ENCODE measurements at places on chromosomes 16 and 17. TPM values are rescaled to one million over a fixed set of nuclear protein-coding genes. Genes with fewer than 3 reads are reported as not detected.

NEUROD2 gene
- not detected for total RNA-seq

GRCh38 chr16:66845791-66846221 lies 1.6 kb downstream of the CA7 start:
- DNase-seq = no peak

DNA sequence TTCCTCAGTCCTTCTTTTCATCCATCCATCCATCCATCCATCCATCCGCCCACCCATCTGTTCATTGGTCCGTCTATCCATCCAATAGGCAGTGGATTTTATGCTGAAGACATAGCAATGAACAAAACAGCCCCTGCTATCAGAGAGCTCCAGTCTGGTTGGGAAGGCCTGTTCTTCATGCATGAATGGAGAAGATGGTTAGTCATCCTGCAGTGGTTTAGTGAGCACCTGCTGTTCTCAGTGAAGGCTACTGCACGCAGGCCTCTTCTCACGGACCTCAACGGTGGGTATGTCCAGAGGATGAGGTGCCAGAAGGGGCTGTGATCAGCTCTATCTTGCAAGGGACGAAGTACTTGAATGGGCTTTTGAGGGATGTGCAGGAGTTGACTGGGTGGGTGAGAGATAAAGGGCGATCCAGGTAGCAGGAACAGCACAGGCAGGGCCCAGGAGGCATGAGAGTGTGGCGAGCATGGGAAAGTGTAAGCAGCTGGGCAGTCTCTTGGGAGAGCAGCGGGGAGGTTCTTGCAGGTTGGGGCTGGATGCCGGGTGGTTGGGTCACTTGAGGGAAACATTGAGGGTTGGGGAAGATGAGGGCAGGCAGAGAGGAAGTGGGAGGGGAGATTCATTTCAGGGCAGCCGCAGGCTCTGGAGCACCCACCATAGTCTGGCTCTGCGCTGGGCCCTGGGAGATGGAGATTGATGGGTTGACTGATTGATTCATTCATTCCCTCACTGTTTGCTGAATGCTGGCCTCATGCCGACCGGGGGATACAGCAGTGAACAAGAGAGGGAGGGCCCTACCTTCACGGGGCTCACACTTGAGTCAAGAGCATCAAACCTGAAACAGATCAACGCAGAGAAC lies 115.0 kb upstream of the CIBAR2 start:
- no peak for DNase-seq

GRCh38 chr17:43359469-43360110 lies 39.2 kb upstream of the ARL4D start:
- no peak for DNase-seq

DNA sequence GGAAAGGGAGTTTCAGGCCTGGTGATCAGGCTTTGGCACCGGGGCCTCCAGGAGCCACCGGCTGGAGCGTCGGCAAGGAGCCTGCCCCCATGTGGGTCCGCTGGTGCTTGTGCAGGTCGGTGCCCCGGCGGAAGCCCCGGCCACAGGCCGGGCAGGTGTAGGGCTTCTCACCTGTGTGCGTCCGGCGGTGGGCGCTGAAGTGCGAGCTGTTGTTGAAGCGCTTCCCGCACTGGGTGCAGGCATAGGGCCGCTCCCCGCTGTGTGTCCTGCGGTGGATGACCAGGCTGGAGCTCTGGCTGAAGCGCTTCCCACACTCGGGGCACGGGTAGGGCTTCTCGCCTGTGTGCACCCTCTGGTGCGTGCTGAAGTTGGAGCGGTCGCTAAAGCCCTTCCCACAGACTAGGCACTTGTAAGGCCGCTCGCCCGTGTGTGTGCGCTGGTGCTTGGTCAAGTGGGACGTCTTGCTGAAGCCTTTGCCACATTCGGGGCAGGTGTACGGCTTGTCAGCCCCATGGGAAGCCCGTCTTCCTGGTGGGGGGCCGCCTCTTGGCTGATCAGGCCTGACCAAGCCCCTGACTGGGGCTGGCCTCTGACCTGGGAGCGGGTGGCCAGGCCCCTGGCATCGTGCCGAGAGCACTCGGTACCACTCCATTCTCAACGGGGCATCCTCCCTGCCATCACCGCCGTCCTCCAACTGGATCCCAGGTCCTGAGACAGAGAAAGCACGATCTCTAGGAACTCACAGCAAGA lies 14.4 kb downstream of the ZNF500 start:
- no peak for DNase-seq

ST6GALNAC1 gene
- 4.4 TPM for total RNA-seq

DNA sequence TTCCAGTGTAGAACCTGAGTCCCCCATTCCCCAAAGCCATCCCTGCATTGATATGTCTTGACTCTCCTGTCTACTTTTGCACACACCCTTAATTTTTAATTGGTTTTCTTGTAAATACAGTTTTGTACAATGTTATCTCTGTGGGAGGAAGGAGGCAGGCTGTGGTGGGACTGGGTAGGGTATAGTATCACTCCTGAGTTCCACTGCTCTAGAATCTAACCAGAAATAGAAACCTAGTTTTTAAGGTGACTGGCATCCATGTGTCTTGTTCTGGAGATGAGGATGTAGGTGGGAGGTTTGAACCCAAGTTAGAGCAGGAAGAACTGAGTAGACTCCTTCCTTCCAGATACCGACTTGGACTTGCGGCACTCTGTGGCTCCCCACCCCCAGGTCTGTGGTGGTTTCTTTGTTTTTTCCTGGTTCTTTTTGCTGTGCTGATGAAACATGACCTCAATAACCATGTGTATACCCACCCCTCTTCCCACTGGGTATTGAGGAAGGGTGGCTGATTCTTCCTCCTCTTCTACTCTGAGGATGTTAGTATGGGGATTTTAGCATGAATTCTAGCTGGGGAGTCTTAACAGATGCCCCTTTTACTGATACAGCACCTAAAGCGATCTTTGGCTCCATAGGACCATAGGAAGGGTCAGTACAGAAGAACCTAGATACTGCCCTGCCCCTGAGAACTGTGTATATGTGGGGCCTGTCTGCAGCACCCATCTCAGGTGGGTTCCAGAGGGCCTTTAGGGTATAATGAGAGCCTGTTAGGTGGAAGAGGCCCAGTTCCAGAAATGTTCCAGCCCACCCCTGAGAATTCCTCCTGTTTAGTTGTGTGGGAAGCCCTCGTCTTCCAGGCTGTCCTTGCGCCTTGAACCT lies 48.7 kb downstream of the SF3B3 start:
- DNase-seq = no peak

CYGB gene
- total RNA-seq = 30.0 TPM

- DNase-seq = no peak
Measured at GRCh38 chr17:76404976-76405563, 20.7 kb downstream of the SPHK1 start.

OTOP3 gene
- 0.74 TPM for total RNA-seq

DNA sequence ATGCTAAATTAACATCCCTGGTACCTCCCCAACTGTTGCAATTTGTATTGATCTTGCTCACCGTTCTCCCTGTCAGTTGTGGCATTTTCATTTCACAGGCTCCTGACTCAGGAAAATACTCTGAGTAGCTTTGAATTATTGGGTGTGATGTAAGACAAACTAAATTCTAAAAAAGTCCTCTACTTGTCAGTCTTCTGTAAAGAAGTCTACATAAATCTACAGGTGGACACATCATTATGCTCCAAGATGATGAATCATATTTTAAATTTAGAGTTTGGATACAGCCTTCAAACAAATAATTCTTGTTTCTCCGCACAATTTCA lies 47.2 kb downstream of the MARCHF10 start:
- no peak for DNase-seq

SERPINF2 gene
- 23.8 TPM for total RNA-seq

DNA sequence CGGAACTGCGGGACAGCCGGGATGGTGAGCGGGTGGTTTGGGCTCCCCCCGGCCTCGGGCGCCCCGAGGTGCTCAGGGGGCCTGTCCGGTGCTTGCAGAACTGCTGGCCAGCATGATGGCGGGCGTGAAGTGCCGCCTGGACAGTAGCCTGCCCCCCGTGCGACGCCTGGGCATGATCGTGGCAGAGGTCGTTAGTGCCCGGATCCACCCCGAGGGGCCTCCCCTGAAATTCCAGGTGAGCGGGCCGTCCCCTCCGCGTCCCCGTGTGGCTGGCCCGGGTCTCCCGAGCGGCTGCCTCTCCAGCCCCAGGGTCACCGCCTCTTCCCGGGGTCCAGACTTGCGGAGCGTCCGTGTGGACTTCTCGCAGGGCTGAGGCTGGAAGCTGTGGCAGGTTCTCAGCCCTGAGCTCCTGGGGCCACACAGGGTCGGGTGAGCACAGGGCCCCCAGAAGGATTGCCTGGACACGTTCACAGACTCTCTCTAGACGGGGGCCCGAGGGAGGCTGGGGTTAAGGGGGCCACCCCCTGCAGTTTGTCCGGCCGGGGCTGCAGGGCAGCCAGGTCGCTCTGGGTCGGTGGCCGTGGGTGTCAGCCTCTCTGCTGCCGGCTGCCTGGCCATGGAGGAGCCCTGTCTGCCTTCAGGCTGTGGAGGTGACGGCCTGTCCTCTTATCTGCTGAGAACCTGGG lies 7.4 kb downstream of the TELO2 start:
- no peak for DNase-seq

GRCh38 chr17:63954402-63955063 lies 18.2 kb downstream of the SCN4A start:
- no peak for DNase-seq

TAT gene
- not detected for total RNA-seq

PRSS53 gene
- total RNA-seq = 2.0 TPM

DNA sequence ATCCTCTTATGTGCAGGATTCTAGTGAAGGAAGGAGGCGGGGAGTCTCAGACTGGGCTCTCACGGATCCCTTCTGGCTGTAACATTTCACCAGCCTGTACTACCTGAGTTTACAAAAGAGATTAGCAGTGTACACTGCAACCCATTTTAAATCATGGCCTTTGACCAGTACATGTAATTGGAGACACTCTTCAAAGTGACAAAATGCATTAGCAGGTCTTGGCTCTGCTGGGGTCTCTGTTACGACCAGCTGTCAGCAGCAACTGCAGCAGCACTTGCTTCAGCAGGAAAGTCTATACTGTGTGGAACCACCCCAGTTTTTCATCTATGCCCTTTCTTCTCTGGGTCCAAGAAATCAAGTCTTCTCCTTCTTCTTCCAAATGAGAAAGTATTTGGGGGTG lies 322.8 kb upstream of the ASIC2 start:
- DNase-seq = no peak

GRCh38 chr17:17506893-17507464 lies 10.8 kb upstream of the RASD1 start:
- DNase-seq = no peak

DNA sequence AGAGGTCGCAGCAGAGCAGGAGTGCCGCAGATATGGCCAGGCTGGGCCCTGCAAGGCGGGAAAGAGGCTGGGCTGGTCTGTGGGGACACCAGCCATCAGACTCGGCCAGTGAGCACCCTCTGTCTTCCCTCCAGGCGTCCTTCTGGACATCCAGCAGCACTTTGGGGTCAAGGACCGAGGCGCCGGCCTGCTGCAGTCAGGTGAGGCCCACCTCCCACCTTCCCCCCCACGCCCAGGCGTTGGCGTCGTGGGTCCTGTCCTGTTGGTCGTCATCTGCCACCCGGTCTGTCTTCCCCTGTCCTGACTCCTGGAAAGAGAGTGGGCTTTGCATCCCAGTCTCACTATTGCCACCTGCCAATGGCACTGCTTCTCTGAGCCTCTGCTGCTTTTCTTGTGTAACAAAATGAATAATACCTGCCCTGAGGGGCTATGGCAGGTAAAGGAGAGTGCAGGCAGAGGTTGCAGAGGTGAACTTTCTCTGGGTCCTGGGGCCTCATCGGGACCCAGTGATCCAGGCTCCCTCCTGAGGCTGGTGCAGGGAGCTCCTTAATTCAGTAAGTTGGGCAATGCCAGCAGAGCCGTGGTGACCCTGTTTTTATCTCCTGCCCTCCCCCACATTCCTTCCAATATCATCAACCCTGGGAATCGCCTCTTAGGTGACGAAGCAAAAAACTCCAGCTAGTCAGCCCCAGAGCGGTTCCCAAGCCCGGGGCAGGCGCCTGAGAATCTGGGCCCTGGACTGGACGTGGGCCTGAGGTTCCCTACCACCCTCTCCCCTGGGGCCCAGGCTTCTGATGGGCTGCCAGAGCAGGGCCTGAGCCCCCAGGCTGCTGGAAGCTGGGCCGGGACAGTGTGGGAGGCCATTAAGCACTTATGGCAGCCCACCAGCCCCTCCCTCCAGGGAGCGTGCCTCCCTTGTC lies 14.7 kb downstream of the SPNS2 start:
- DNase-seq = no peak

DNA sequence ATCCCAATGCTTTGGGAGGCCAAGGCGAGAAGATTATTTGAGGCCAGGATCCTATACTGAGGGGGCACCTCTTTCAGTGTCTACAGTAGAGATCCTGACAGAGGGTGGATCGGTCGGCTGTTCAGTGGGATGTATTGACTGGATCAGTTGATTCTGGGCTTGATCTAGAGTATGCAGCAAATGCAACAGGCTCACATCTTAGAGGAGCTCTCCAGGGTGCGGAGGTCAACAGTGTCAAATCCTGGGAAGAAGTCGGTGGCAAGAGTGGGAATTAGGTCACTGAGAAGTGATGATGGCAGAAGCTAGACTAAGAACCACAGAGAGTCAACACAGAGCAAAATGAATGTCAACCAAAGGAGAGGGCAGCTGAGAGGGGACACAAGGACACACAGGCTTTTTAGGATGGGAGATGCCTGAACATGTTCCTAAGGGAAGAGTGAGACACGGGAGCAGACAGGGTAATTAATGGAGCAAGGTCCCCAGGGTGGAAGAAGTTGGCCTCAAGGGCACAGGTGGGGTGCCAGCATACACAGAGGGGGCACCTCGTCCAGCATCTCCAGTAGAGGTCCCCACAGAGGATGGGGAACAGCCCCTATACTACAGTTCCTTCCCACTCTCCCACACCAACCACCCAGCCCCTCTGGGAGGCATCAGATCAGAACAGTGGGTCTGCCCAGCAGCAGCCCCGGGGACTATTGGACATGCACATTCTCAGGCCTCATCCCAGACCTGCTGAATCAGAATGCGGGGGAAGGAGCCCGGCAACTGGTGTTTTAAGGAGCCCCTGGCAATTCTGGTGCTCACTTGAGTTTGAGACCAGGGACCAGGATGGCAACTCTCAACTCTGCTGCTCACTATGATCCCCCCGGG lies 10.0 kb upstream of the CYTH1 start:
- no peak for DNase-seq

DNA sequence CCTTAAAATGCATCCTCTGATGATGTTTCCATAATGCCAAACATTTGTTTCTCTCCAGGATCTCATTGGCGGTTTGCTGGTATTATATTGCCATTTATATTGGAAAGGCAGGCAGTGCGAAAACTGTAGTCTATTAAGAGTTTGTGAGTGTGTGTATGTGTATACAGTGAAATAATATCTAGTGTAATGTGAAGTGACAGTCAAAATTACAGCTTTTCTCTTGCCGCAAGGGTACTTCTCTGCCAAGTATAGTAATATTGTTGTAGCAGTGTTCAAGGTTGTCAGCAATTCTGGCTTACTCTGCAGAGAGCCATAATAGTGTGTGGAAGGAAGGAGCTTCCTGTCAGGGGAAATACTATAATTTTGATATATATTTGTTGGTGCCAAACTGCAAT lies 178.6 kb downstream of the WWOX start:
- no peak for DNase-seq

- no peak for DNase-seq
Measured at GRCh38 chr16:84448444-84448843, 56.0 kb downstream of the MEAK7 start.

All from vagina (tissue), 2 donors.